Astrocyte of the cerebellum (primary cell): ENCODE measurements at places on chromosomes 1 and 21.

GRCh38 chr1:155324717-155325602 is 4.3 kb downstream of the RUSC1 start:
- no peak for DNase-seq

- DNase-seq: no peak
These were observed 96.4 kb downstream of the PKN2 start for GRCh38 chr1:88780485-88780884.

- no peak for DNase-seq
These were observed 42.8 kb upstream of the IFI44L start for GRCh38 chr1:78577257-78578100.

DNA sequence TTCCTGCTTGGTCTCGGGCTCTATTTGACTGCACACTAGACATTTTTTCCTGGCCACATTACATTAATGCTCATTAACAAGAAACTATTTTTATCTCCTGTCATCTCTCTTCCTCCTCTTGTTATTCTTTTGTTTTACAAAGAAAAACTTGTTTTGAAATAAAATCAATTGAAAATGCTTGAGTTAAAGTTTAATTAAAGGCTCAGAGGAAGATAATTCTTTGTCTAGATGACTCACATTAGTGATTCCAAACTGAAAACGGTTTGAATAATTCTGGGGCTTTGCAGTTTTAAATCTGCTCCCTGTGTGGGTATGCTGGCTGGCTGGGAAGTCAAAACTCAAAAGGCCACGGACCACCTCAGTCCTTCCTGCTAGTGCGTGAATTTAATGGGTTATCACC is 29.6 kb downstream of the RGS5 start:
- no peak for DNase-seq
